ENCODE measurements at places on chromosomes 3 and 15.

- DNase-seq: peak; percentile 96
These were observed at the start of gene RPL22L1 for GRCh38 chr3:170869645-170870593. TSS of gene RPL22L1 (minus strand) at chr3:170870195. CDS start at chr3:170870167, 28 bp downstream.

DNA sequence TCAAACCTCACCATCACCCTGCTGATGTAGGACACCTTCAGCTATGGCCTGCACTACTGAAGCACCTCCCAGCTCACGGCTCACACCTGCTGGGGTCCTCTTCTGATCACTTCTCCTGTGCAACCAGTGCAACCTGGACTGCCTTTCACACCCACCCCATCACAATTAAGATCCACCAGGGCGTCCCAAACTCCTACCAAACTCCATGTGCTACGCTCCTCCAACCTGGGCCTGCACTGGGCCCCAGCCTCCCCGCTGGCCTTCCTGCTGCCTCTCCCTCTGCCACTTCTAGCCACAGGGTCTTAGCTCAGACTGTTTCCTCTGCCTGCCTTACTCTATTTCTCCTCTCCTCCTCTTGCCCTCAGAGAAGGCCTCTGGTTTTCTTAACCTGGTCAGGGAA is 12.8 kb downstream of the MESD start:
- no peak for DNase-seq

GRCh38 chr3:98557324-98558010 is 25.7 kb downstream of the GPR15 start:
- DNase-seq: no peak

GRCh38 chr3:42518800-42519567 is 16.5 kb downstream of the VIPR1 start:
- no peak for DNase-seq

DNA sequence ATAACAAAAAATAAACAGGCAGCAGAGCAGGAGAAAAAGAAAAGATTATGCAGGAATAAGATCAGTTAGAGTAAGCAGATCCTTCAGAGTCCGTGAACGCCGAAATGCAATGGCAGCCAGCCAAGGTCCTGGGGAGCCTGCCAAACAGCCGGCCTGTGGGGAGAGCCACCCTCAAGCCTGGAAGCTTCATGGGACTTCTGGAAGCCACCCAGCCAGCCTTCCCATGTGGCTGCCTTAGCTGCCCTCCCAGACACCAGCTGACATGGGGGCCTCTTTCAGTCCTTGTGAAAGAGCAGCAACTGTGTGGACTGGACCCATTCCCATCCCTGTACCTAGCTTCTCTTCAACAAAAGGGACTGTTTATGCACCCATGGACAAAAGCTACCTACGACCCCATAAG is 64.9 kb upstream of the RAD18 start:
- peak; percentile 73 for DNase-seq

DNA sequence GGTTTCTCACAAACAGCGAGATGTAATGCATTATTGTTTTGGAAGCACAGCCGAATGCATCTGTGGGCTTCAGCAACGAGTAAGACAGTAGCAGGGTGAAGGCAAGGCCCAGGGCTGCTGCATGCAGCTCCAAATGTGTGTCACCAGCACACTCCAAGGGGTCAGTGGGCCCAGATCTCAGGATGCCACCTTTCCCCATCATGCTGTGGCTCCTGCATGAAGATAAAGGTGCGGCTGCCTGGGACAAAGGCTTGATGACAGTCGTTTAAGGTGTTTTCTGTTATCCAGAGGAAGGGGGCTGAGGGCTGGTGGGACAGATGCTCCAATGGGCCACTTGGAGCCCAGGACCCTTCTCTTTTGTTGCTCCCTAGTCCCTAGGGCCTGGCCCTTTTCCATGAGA is 13.2 kb downstream of the C3orf22 start:
- no peak for DNase-seq

DNA sequence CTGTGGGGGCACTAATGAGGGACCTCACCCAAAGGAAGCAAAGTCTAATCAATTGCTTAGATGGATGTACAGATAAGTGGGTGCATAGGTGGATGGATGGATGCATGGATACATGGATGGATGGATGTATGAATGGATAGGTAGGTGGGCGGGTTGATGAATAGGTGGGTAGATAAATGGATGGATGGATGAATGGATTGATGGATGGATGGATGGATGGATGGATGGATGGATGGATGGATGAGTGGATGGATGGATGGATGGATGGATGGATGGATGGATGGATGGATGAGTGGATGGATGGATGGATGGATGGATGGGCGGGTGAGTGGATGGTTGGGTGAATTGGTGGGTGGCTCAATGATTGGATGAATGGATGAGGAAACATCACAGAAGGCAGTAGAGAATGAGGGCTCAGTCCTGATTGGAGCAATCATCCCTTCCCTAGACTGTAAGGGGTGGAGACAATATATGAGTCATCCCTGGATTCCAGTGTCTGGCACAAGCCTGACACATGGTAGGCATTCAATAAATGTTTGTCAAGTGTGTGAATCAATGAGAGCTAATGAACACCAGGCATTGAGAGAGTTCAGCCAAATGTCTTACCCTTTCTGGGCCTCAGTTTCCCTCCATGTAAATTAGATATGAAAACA is 40.4 kb upstream of the PXYLP1 start:
- peak; percentile 6 for DNase-seq

GRCh38 chr3:16055606-16056211 is 118.8 kb upstream of the GALNT15 start:
- DNase-seq: no peak

DNA sequence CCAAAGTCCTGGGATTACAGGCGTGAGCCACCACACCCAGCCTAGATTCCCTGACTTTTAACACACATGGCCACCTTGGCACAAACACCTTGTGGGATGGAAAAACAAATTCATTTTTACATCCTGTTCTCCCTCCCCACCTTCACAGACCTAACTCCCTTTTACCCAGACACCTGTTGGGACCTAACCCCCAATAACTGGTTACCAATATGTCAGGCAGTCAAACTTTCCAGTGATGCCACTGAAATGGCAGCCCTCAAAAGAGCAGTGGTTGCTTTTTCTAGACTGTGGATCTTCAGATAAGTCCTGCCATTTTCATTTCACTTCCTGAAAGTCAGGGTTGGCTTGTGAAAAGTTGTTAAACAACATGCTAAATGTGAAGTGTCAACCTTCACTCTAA is 34.9 kb downstream of the SIN3A start:
- no peak for DNase-seq

- no peak for DNase-seq
These were observed 5.8 kb downstream of the NLGN1 start for GRCh38 chr3:173403376-173403775.

All from fibroblast of skin of right biceps (primary cell).